Kidney tubule cell (primary cell): ENCODE measurements at places on chromosomes 12 and 14.
A peak's percentile ranks its signal among the peaks of the same experiment; 100 is the strongest.

GRCh38 chr12:14635776-14636175, 60.6 kb downstream of the GUCY2C start:
- DNase-seq = peak; percentile 42

DNA sequence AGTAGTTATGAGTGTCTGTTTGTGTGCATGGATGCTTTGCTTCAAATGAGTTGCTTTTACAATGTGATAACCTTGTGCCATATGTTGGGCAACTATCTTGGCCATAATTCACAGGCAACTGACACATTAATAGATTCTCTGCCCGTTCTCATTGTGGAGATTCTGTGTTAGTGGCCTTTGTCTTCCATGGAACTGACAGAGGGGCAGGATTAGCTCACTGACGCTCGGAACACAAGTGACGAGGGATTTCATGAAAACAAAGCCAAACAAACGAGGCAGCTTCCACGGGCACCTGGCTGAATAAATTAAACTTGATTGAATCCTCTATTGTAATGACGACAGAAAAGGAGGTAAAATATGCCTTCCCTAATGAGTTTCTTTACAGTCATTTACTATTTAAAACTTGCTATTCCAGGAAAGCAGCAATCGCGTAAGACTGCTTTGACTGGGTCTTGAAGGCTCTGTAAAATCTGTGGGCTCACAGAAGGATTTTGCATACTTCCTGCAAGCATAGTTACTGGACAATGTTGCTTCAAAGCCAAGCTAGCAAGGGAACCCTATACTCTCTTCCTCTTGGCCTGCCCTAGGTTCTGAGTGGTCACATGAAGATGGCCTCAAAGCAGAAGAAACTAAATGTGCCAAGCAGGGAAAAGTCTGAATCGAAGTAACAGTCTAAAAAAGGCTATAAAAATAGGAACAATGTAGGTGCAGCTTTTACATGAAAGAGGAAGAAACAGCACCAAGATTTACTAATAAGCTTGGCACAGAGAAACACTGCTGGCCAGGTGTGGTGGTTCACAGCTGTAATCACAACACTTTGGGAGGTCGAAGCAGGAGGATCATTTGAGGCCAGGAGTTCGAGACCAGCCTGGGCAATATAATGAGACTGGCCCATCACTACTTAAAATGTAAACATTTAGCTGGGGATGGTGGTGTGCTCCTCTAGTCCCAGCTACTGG, 28.1 kb upstream of the SINHCAF start:
- DNase-seq = no peak

DNA sequence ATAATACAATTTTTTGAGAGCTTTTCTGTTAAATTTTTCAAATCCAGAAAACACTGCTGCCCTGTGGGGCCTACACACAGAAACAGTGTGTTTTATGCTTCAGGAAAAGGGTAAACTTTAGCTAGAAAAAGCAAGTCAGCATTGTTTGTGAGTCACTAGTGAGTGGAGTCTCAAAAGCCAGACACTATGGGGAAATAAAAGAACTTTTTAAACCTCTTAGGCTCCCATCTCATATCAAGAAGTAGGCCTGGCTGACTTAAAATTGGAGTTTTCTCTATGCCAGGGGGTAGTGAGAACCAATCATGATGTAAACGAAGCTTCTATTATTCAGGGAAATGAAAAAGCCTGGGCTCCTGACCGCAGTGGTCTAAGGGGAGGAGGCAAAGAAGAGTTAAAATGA, 12.6 kb downstream of the GPR65 start:
- DNase-seq = no peak

DNA sequence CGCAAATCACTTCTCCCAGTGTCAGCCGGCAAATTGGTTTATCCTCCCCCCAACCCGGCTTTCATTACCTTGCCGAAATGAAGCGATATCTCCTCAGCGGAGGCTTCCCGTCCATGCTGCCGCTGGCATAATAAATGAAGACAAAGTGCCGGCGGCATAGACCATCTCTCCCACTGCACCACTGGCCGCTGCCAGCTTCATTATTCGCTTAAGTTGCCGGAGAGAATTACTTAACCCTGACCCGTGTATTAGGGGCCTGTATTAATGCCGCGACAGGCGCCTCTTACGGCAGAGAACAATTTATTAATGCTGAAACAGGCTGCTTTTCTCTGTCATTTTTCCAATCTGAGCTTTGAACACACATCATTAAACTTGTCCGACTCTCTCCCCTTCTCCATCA, 17.5 kb upstream of the GPATCH2L start:
- DNase-seq = no peak

DNA sequence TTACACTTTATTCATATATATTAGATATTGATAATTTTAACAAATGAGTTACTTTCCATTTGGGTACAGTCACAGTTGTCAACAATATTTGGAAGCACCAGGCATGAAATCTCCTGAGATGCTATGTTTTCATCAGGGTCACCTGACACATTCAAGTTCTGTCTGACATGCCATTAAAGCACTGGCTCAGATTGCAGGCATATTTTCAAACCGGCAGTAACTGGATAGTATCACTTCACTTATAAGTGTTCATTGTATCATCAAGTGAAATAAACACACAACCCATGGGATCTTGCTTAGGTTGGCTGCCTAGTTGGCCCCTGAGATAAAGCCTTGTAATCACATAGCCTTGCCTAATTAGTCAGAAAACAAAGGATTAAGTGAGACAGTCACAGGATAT, 4.8 kb downstream of the IFNG start:
- no peak for DNase-seq

DNA sequence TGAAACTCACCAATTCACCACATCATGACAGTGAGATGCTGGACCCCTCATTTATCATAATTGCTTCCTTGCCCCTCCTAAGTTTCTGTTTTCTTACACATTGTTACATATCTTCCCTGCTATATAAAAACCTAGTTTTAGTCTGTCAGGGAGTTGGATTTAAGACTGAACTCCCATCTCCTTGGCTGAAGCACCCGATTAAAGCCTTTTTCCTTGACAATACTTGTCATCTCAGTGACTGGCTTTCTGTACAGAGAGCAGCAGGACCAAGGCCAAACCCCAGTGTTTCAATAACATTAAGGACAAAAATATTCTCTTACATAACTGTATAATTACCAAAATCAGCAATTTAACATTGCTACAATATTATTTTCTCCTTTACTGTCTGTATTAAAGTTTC, 928.4 kb downstream of the TMTC2 start:
- DNase-seq = no peak

DNA sequence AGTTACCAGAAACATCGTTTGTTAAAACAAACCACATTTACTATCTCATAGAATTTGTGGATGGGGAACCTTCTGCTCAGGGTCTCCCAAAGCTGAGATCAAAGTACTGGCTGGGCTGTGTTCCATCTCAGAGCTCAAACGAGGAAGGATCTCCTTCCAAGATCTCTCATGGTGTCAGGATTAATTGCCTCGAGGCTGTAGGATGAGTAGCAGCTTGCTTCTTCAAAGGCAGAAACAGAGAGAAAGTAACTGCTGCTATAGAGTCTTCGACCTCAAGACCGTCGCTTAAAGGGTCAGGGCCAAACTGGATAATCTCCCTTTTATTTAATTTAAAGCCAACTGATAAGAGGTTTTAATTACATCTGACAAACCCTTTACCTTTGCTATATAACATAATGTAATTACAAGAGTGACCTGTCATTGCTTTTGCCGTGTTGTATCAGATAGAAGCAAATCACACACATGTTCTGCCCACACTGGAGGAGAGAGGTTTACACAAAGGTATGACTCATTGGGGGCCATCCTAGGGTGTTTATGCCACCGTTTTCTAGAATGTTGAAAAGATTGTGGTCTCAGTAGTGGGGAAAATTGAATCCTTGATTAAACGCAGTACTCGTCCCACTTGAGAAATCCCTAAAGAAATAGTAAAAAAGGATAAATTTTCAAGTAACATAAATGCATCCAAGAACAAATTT, 868.8 kb upstream of the TMEM132C start:
- DNase-seq = no peak

GRCh38 chr12:128079-128478, 61.5 kb downstream of the IQSEC3 start:
- DNase-seq = no peak

- DNase-seq = peak; percentile 64
These were observed 257.6 kb downstream of the EGLN3 start for GRCh38 chr14:33693237-33693636.

DNA sequence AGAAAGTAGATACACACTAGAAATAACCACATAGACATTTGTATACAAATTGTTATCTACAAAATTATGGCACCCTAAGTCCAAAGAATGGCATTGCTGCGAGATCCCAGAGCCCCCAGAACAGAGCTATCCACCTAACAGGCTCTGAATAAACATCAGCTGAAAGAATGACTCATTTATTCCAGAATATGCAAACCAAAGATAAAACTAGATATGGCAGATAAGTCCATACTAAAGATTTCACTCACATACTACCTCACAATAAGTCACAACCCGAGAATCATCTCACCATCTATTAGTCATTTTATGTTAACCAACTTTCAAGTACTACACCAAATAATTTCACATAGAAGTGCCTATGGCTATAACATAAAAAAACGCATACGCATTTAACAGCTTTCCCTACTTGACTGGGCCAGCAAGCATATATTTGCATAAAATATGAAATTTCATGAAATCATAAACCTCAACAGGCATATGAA, 5.6 kb downstream of the CNIH1 start:
- no peak for DNase-seq

DNA sequence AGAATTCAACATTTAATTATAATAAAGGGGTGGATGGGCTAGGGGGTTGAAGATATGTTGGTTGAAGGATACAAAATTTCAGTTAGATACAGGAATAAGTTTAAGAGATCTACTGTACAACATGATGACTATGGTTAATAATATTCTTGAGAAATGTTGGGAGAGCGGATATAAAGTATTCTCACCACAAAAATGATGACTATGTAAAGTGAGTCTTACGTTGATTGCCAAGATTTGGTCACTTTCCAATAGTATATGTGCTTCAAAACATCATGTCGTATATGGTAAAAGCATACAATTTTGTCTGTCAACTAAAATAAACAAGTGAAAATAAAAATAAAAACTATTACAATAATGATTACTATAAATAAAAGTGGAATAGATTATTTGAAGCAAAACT, 802.0 kb downstream of the C12orf50 start:
- no peak for DNase-seq

GRCh38 chr14:65933400-65934069, 521.0 kb downstream of the FUT8 start:
- no peak for DNase-seq

GRCh38 chr14:93857500-93858283, 69.4 kb upstream of the PRIMA1 start:
- DNase-seq = peak; percentile 4

DNA sequence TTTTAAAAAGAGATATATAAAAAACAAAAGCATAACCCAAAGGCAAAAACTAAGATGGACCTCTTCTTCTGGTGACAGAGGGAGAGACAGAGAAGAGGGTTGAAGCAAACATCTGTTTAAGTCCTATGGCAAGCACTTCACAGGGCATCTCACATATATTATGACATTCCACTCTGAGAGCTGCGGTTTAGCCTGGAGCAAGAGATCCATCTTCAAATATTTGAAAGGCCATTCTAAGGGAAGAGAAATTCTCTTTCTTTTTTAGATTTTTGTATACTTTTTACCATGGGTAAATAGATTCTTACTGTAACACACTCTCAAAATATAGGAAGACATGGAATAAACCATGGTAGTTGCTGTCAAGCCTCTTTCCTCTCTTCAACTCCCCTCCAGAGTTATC, 204.1 kb downstream of the GXYLT1 start:
- DNase-seq = no peak

DNA sequence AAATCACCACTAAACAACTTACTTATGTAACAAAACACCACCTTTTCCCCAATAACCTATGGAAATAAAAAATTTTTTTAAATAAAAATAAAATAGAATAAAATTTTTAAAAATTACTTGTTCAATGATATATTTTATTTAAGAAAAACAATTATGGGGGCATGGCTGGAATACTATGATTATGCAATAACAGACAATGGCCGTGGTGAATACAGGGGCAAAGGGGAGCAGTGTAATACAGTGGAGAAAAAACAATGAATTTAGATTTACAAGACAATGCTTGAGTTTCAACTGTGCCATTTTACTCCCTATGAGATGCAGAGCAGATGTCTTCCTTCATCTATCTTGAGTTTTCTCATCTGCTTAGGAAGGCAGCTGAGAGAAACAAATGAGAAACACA, 72.9 kb downstream of the BLTP3B start:
- DNase-seq = no peak

- peak; percentile 76 for DNase-seq
These were observed 162.7 kb upstream of the TMTC2 start for GRCh38 chr12:82523996-82524395.

- no peak for DNase-seq
These were observed 376.5 kb downstream of the C12orf75 start for GRCh38 chr12:105706973-105707334.

- DNase-seq = no peak
These were observed 1165.9 kb upstream of the TMEM132C start for GRCh38 chr12:127101076-127101475.

GRCh38 chr14:55556929-55557623, 22.9 kb upstream of the KTN1 start:
- peak; percentile 99 for DNase-seq

DNA sequence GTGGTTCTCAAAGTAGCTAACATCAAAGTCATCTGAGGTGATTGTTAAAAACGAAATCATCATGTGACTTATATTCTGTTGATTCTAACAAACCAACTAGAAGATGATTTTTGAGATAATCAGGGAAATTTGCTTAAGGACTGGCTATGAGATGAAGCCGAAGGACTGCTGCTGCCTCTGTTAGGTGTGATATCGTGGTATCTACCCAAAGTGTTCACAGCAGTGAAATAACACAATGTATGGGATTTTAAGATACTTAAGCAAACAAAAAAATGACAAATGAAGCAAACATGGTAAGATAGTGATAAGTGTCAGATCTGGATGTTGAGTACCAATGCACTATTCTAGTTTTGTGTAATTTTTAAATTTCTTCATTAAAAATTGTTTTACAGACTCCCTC, 59.1 kb downstream of the GXYLT1 start:
- no peak for DNase-seq

GRCh38 chr12:57046086-57046791, 3.7 kb downstream of the MYO1A start:
- no peak for DNase-seq

DNA sequence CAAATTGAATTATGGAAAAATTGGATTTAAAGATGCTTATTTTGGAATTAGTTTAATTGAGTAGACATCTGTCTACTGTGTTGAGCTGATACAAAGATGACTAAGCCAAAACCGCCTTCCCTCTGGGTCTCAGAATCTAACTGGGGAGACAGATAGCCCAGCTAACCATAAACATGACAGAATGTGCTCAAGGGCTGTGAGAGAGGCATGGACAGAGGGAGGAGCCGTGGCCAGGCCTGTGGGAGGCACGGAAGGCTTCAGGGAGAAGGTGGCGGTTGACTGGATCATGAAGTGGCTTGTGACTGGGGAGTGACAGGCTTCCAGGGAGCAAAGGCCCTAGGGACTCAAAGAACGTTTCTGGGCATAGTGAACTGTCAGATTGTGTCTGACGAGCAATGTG, 74.6 kb downstream of the DACT1 start:
- DNase-seq = no peak

DNA sequence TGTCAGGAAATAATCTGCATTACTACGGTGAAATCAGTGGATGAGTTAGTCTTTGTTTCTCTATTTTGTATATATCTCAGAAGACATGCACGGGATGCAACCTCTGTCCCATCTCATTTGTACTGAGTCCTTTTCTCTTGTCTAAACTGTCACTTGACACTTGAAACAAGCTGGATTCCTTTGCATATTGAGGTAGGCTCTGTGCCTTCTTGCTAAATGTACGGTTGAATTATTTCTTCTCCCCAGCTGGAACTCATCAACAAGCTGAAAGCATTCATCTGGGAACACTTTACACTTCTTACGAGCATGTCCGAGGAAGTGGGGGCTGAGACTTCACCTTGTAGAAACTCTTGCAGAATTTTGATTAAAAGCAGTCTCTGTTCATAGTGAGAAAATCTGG, 119.5 kb downstream of the VEZT start:
- no peak for DNase-seq
